ENCODE measurements at places on chromosomes 7 and 10.

GRCh38 chr10:52170776-52171175 lies 143.3 kb upstream of the DKK1 start:
- DNase-seq: no peak

DNA sequence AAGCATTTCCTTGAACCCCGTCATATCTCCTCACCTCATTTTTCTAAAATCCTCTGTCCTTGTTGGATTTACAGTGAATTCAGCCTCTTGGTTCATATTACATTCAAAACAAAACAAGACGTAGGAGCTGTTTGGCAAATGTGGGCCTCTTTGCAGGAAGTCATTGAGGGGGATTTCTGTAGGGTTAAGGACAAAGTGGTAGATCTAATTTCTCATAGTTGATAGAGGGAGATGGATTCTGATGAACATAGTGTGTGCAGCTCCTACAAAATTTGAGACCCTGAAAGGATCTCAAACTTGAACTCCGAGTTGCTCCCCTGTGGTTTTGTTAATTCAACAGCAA lies 682 bp downstream of the TBXAS1 start:
- no peak for DNase-seq

- DNase-seq: no peak
These were observed 309.0 kb downstream of the GPAM start for GRCh38 chr10:111874576-111874975.

- DNase-seq: no peak
These were observed 114.5 kb upstream of the INSYN2A start for GRCh38 chr10:127310923-127311322.

- DNase-seq: no peak
These were observed 316.1 kb downstream of the CCDC3 start for GRCh38 chr10:12685261-12686058.

DNA sequence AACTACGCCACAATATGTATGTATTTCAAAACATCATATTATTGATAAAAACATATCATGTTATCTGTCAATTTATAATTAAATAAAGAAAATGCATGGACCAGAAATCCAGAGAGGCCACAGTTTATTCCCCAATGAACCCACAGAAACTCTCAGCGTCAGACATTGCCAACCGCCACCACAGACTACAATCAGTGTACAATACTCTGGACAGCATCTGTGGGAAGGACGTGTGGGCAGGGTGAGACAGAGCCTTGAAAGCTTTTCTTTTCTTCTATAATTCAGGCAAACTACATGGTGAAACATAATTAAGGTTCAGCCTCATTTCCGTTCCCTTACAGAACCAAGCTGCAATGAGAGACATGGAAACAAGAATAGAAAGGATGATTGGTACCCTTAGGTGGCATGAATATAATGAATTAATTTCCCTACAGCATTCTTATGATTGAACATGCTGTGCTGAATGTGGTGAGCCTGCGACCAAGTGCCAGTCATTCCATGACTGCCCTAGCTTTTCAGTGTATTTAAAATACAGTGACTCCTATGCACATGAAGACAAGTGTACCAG lies 909.3 kb downstream of the SORCS1 start:
- DNase-seq: no peak

DNA sequence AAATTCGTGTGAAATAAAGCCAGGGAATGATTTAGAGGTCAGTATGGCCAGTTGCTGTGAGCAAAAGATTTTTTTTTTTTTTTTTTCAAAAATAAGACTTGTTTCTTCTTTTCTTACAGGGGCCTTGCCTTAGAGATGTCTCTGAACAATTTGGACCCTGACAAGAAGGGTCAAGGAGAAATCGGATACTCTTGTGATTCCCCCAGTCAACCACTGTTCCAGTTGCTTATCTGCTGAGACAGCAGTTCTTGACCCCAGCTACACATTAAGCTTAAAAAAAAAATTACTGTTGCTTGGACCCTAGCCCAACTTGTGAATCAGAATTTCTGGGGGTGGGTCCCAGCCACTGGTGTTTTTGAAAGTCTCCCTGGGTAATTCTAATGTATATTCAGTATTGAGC lies 12.0 kb upstream of the FMC1 start:
- DNase-seq: no peak

DNA sequence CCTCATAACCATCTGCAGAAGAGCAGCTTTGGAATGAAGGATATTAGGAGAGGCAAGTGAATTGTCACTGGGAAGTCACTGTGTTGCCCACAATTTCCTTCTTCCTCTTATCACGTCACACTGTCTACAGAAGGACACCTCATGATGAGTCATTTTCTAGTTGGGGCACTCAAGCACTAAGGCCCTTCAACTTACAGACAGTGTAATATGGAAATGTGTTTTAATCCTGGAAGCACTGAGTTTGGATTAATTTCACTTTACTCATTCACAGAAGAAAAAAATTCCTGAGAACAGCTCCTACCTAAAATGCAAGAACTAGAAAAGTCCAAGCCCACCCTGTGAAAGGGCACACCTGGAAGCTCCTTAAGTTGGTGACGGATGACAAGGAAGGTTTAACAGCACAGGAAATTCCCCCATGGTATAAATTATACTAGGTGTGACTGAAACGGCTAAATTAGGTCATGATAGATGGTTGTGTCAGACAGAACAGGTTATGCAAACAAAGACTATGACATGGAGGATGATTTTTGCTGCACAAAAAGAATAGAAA lies 56.6 kb downstream of the PARD3 start:
- DNase-seq: no peak

GRCh38 chr7:101596898-101597297 lies 32.2 kb downstream of the MYL10 start:
- no peak for DNase-seq

GRCh38 chr10:108051218-108051617 lies 886.7 kb upstream of the SORCS1 start:
- no peak for DNase-seq

DNA sequence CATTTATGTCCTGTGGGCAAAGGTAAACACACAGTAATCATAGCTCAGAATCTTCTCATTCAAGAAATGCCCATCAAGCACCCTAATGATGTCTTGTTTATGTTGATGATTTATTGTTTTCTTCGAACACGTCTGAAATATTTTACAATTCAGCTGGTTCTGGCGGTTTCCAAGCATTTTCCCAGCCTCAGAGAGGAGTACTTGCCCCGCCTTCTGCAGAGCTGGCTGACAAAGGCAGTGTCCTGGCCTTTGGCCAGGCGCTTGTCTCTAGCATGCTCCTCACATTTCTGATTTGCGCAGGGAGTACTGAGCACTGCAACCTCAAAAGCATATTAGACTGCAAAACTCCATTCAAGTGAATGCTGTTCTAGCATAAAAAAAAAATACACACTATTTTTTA lies 314.2 kb upstream of the GNAI1 start:
- peak; percentile 63 for DNase-seq

DNA sequence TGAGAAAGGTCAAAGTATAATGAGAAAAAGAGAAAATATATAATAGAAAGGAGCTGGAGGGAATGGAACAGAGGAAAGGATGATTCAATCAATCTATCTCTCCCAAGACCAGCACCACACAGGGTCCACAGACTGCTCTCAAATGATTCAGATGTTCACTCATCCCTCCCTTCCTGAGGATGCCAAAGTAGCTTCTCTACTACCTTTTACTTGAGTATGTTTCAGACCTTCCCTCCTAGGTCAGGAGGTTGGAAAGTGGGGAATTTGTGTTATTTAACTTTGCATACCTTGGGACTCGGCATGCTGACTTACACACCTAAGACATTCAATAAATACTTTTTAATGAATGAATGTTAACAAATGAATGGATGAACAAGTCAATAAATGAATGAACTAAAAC lies 30.6 kb downstream of the CPVL start:
- no peak for DNase-seq

DNA sequence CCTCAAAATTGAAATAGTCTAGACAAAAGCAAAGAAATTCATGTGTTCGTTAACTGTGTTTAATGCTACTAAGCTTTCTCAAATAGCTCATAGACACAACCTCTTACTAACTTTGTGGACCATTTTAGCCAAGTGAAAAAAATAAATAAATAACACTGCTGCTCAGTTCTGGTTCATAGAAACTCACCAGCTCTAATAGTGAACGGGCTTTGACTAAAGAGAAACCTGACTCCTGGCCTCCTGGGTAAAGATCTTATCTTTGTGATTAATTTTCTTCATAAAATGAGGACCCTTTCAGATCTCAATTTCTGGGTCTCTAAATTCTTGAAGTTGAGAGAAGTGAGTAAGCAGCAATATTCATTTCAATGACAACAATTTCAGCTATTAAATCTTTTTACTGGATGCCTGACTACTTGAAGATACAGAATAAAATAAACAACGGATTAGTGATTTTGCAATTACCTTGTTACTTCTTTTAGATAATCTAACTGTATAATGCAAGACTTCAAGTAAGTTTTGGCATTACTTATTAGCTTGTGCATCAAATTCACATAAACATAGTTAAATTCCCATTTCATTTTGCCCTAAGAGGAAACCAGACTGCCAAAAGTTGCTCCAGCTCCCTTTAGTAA lies 3.1 kb downstream of the CADPS2 start:
- DNase-seq: no peak

DNA sequence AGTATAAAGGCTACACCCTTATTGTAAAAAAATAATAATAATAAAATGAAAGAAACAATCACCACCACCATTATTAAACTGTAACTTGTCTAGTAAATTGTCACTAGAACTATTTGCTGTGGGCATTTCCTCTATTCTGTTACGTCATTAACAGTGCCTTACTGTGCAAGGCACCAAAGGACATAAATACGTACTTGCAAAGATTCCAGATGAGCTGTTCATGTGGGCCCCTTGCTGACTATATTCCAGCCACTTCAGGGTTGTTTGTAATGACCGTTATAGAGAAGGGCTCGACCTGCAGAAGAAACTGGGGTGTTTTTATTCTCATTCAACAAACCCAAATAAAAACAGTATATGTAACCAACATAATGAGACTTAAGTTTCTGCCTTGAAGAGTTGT lies 60.4 kb downstream of the KLRG2 start:
- DNase-seq: no peak

GRCh38 chr7:70935854-70936253 lies 196.1 kb upstream of the GALNT17 start:
- DNase-seq: no peak

GRCh38 chr7:94182721-94183120 lies 178.6 kb upstream of the BET1 start:
- DNase-seq: no peak

- DNase-seq: no peak
These were observed 155.7 kb downstream of the JAZF1 start for GRCh38 chr7:28024786-28025334.

- no peak for DNase-seq
These were observed 809.1 kb downstream of the TNS3 start for GRCh38 chr7:46772776-46773175.

DNA sequence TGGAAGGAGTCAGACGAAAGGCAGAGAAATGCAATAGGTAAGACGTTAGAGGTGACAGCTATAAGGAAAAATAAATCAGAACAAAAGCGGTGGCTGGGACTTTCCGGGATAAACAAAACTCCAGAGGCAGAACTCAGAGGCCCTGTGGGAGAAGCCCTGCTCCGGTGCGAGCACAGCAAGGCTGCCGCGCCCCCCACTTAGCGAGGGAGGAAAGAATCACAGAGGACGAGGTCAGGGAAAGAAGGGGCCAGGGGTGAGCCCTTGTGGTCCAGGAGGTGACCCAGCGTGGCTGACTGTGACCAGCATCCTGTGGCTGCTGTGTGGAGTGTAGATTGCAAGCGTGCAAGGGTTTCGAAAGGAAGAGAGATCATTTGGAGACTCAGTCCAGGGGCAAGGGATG lies 591.8 kb upstream of the ADARB2 start:
- DNase-seq: no peak

- DNase-seq: no peak
These were observed 624.9 kb downstream of the PTPRN2 start for GRCh38 chr7:157962458-157963306.

DNA sequence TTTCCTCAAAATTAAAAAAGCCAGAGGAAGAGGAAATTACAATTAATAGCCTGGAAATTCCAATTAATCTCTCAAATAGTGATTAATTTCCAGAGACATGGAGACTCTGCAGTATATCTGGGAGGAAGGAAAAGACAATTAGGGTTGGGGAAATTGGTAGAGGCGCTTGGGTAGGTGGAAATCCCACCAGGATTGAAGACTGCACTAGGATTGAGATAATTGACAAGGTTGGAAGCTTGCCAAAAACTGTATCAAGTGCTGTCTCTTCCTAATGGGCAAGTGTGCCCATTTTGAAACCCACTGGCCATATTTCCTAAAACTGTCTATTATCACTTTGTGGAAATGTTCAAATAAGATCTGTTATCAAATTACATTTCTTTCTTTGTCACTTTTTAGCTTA lies 21.6 kb downstream of the CHN2 start:
- no peak for DNase-seq

- no peak for DNase-seq
These were observed 207.6 kb downstream of the SKIDA1 start for GRCh38 chr10:21317902-21318301.

- DNase-seq: no peak
These were observed 161.7 kb upstream of the HPS1 start for GRCh38 chr10:98608411-98608810.
